ENCODE measurements at places on chromosomes 6 and 20.

DNA sequence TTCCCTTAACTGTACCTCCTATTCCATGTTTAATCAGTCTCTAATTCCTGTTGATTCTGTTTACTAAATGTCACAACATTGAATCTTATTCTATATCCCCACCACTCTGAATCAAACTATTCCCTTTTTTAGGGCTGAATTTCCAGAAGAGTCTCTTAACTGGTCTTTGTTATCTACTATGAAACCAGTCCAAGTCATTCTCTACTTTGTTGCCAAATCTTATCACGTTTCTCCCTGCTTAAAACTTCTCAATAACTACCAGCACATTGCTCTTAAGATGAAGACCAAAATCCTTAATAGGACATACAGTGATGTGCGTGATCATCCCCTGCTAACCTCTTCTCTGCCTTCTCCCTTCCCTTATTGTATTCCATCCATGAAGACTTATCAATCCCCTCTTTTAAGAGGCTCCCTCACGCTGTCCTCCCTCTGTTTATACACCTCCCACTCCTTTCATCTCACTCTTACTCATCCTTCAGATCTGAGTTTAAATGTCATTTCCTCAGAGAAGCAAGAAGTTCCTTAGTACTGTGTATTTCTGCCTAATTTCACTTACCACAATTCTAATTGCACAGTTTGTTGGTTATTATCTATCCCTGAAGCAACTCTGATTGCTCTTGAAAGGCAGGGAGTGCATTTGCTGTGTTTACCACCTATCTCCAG lies 143.0 kb upstream of the AHI1 start:
- DNase-seq: no peak

GRCh38 chr20:51026269-51026668 lies 3.4 kb upstream of the KCNG1 start:
- DNase-seq: no peak

DNA sequence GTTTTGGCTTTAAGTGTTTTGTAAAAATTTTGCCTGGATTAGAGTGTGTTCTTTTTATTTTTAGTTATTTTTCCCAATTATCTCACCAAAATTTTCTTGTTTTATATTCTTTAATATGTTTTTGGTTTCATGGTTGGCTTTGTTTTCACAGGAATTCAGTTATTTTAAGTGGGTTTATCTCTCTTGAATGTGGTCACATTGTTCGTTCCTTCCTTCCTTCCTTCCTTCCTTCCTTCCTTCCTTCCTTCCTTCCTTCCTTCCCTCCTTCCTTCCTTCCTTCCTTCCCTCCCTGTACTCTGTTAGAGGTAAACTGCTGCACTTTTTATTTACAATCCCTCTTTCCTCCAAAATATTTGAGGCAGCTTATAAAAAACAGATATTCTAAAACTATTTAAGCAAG lies 672.9 kb upstream of the CITED2 start:
- DNase-seq: no peak

- DNase-seq: no peak
These were observed at the start of gene POU5F1 for GRCh38 chr6:31170600-31170881. POU5F1 (minus strand) TSS chr6:31170682; CDS start chr6:31170620, 62 bp downstream.

DNA sequence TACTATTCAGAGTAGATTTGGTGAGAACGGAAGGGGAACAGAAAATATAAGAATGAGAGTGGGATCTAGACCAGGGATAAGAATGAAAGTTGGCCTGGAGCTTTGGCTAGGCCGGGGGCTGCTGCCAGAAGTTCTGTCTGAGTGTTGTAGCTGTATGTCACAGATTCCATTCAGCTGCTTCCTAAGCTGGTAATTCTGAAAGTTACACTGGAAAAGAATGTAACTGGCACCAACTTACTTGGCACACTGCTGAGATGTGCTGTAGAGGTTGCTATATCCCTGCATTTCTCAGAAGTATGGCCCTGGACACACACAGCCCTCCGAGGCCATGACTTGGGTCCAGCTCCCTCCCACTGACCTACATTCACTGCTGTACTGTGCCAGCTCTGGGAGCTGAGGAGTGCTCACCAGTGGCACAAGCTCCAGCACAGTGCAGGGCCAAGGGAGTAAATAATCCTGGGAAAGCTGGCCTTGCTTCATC lies 25.8 kb upstream of the TMEM217 start:
- DNase-seq: peak; percentile 57

DNA sequence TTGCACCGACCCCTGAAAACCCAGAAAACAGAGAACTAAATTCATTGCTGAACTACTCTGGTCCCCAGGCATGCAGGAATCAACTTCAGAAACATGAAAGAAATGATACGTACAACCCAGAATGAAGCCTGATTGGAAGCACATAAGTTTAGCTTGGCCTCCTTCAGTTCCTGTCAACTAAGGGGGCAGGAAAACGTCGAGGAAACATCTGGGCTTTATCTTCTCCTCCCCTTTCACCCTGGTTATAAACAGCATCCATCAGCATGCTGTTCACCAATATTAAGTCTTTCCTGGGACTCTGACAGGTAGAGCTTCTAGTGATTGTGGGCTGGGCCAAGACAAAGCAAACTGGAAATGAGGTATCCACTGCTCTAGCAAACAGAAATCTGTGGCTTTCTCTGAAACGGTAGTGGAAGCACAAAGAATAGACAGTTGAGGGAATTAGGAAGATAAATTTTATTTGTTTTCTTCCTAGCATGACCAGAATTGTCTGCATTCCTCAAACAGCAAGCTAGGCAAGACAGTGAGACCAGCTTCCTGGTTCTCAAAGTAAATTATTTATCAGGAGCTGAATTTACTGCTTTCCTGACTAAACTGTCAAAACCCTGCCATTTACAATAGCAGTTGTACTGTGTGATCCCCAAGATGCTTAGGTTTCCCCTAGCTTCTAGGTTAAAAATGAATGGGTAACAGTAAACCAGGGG lies 134.4 kb downstream of the PTPRT start:
- DNase-seq: no peak

- no peak for DNase-seq
These were observed 5.7 kb upstream of the PHF10 start for GRCh38 chr6:169729961-169730360.

- DNase-seq: no peak
These were observed 35.9 kb downstream of the CDYL start for GRCh38 chr6:4812068-4812467.

GRCh38 chr6:168535711-168536110 lies 94.7 kb downstream of the SMOC2 start:
- DNase-seq: no peak

DNA sequence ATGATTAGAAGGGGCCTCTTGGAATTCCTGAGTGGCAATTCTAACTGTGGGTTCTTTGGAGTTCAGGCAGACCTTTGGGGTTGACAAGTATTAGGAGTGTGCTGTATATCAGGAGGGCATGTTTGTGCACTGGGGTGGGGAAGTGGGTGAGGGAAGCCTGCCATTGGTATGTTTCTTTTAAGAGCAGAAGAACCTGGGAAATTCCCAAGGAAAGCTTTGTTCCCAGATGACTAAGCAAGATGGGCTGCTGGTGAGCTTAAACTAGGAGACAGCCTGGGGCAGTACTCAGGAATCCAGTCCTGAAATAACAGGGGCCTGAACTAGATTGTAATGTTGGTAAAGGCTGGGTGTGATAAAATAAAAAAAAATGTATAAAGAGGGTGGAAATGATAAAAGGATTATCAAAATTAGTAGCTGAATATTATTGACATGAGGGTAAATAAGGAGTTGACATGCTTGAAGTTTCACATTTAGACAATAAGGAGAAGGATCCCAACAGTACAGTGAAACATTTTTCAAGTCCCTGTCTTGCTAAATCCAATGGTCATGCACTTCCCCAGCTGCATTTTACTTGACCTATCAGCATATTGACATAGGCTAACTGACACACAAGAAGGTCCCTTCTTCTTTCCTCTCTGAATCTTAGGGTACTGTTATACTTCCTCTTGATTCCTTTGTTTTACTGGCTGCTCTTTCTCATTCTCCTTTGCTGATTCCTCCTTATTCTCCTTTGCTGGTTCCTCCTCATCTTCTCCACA lies 18.4 kb upstream of the IFNGR1 start:
- DNase-seq: no peak

DNA sequence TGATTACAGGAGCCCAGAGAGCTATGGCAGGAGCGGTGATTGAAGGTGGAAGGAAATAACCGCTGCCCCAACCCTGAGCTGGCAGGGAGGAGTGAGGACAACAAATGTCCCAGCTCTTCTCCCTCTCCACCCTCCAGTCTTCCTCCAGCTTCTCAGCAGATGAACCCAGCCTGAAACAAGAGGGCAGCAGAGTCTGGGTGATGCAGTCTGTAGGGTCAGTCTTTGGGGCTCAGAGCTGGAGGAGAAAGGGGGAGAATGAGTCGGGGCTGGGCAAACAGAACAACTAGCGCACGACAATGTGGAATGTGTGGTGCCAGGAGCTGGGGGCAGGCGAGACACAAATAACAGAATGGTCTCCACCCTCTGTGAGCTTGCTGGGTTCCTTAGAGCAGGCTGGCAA lies 4.5 kb upstream of the GUCA1A start:
- DNase-seq: no peak

- DNase-seq: no peak
These were observed 46.0 kb downstream of the CAP2 start for GRCh38 chr6:17439243-17439993.

- DNase-seq: no peak
These were observed 68.1 kb upstream of the TBXT start for GRCh38 chr6:166235666-166236292.

DNA sequence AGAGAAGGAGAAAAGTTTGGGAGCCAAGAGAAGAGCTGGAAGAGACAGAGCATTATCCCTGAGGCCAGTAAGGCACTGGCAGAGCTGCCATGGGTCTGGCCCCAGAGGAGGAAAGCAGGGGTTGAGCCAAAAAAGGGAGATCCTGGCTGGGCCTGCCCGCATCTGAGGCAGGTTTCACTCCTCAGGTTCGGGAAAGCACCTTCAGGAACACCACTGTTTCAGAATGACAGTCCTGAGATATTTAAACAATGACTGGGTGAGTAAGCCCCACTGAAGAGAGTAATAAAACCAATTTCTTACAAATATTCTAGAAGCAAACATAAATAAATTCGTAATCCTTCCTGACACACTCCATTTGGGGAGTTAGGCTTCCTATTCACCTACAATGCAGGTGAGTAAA lies 152.2 kb downstream of the BACH2 start:
- DNase-seq: no peak

GRCh38 chr20:2507875-2508630 lies 662 bp downstream of the ZNF343 start:
- no peak for DNase-seq

GRCh38 chr6:13027207-13027606 lies 301.1 kb downstream of the TBC1D7 start:
- no peak for DNase-seq

DNA sequence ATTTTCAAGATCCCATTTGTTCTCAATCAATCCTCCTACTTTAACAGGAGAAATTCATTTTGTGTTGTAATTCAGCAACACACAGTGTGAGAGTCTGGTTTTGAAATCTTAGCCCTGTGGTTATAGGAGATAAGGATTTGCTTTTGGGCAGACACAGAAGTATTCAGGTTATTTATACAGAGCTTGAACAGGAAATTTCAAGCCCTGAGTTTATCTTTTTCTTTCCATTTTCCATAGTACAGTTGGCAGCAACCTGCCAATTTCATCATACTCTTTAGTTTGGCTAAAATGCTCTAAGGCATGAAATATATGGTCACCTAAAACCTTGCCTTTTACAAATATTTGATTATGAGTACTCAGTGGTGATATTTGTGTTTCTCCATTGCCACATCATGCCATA lies 41.4 kb downstream of the PKIB start:
- no peak for DNase-seq

- DNase-seq: no peak
These were observed 90.5 kb upstream of the HEY2 start for GRCh38 chr6:125658759-125659431.

DNA sequence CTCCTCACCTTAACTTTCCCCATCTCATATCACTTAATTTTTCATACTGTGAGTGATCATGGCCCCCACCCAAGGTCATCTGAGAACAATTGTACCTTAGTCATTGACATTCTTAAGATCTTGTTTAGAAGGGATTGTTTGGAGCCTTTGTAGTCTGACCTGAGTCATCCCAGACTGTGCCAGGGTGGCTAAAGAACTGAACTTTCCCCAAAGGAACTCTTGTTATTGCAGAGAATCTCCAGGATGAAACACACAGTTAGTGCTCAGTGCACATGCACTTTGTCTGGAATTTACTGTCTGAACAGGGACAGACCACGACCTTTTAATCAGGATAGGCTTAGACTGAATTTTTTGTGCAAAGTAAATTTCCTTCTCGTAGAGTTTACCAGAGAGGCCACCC lies 112.6 kb upstream of the CCN2 start:
- DNase-seq: no peak

GRCh38 chr6:7124636-7125035 lies 16.9 kb downstream of the RREB1 start:
- no peak for DNase-seq

DNA sequence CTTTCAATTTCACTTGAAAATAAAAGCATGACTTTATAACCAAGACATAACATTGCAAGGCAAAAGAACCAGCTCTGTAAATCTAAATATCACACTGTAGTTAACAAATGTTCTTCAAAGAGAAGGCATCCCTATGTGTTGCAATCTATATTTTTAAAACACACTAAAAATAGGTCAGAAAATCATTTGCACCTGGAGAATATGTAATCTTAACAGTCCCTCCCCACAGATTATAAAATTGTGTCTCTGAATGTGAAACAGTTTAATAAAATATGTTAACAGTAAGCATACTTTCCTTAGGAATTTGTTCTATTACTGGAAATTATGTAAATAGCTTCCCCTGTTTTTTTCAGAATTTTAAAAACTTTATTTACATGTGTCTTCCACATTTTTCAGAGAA lies 351.9 kb downstream of the COL12A1 start:
- no peak for DNase-seq

DNA sequence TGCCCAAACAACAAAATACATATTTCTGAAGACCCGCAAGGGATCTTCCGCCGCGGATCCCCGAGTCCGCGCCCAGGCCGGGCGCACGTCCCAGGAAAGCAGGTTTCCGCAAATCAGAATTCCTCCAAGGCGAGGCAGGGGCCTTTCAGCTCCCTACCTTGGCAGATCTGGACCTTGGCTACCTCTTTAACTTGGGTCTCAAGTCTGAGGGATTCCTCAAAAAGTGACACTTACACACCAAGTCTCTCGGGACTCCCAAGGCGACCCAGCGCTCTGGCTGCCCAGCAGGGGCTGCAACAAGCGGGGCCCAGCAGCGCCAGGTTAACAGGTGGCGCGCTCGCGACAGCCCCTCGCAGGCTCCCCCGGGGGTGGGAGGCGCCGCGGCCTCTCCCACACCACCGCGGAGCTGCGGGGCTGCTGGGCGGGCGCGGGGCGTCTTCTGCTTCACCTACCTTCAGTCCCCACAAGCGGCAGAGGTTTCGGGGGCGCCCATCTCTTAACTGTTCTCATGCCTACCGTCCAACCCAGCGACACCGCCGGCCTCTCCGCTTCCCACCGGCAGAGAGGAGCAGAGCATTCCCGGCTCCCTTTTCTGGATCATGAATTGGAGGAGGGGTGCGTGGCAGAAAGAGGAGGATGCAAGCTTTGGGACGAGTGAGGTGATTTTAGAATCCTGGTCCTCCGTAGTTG lies 414 bp downstream of the SIM1 start:
- no peak for DNase-seq

Data from ovary (tissue), 10 donors.